ENCODE measurements at places on chromosomes 11 and 22.

DNA sequence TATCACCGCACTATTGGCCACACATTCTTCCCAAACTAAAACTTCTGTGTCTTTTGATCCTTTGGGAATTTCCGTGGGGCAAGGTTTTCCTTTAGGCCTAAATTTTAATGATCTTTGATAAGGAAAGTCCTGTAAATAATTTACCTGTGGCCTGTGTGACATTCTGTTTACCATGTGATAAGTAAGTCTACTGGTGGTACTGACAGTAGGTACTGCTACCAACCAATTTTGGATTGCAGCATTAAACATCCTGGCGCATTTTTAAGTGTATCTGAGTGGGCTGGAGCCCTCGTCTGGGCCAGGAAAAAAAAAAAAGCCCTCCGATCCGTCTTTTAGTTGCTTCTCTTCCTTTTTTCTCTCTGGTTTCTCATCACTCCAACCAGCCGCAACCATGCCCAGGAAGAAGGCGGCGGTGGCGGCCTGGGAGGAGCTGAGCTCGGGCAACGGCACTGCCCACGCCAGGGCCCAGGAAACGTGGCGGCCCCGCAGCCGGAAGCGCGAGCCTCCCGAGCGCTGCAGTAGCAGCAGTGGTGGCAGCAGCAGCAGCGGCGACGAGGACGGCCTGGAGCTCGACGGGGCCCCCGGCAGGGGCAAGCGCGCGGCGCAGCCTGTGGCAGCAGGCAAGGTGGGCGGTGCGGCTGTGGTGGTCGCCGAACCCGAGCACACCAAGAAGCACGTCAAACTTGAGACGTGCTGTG is 33.6 kb downstream of the ASRGL1 start:
- peak; percentile 5 for DNase-seq

DNA sequence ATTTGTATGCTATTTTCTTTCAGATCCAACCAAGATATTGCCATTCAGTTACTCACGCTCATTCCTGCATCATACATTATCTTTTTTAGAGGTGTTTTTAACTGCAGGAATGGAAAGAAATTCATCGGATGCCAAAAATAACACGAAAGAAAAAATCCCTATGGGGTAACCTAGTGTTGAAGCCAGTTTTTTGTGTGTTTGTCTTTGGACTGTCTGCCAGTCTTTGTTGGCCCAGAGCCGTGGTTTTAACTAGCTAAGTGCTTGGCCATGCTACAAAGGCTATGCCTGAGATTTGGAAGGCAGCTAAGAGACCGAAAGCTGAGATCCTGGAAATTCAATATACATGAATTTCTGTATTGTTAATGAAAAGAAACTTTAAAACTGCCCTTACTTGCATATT is 309.8 kb upstream of the CNTN5 start:
- no peak for DNase-seq

DNA sequence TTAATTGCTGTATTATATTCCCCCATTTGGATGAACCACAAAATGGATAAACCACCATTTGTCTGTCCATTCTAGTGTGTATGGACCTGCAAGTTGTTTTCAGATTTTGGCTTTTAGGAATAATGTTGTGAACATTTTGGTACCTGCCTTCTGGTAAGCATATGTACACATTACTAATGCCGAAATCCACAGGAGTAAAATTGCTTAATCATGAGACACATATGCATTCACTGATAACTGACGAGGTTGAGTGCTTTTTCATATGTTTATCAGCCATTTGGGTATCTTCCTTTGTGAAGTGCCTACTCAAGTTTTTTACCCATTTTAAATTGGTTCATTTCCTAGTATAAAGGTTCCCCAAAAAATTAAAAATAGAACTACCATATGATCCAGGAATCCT is 34.2 kb downstream of the OSBP2 start:
- DNase-seq = no peak

GRCh38 chr22:47042861-47043496 is 280.5 kb downstream of the TBC1D22A start:
- DNase-seq = no peak

GRCh38 chr22:47151490-47151889 is 389.0 kb downstream of the TBC1D22A start:
- no peak for DNase-seq

- no peak for DNase-seq
Measured at GRCh38 chr11:2463766-2464277, 19.0 kb downstream of the KCNQ1 start.

GRCh38 chr11:17366495-17366894 is 14.9 kb downstream of the NCR3LG1 start:
- no peak for DNase-seq

DNA sequence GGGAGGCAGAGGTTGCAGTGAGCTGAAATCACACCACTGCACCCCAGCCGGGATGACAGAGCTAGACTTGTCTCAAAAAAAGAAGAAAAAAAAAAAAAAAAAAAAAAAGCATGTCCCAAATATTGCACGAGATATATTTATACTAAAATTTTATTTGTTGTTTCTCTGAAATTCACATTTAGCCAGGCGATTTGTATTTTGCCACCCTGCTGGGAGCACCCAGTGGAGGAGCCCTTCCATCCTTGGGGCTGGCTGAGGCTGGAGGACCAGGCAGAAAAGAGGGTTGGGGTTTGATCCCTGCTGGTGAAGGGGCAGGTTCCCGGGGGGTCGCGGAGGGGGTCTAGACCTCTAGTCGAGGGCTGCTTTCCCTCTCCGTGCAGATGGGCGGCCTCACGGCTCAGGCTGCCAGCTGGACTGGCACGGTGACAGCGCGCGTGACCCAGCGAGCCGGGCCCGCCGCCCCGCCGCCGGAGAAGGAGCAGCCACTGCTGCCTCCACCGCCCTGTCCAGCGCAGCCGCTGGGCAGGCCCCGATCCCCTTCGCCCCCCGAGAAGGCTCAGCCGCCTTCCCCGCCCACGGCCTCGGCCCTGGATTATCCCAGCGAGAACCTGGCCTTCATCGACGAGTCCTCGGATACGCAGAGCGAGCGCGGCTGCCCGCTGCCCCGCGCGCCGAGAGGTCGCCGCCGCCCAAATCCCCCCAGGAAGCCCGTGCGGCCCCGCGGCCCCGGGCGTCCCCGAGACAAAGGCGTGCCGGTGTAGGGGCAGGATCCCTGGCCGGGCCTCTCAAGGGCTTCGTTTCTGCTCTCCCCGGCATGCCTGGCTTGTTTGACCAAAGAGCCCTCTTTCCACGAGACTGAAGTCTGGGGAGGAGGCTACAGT is 952 bp upstream of the CATSPERZ start:
- no peak for DNase-seq

GRCh38 chr11:120128392-120129119 is 9.4 kb downstream of the TRIM29 start:
- DNase-seq = no peak

GRCh38 chr11:76639621-76640020 is 30.9 kb downstream of the LRRC32 start:
- no peak for DNase-seq

GRCh38 chr11:101618709-101619108 is 34.9 kb upstream of the TRPC6 start:
- DNase-seq = no peak

- DNase-seq = no peak
Measured at GRCh38 chr11:26997378-26997777, 3.5 kb downstream of the FIBIN start.

- DNase-seq = no peak
Measured at GRCh38 chr11:18225913-18226312, 10.7 kb downstream of the SAA4 start.

- no peak for DNase-seq
Measured at GRCh38 chr11:13480198-13480597, 15.6 kb downstream of the PTH start.

DNA sequence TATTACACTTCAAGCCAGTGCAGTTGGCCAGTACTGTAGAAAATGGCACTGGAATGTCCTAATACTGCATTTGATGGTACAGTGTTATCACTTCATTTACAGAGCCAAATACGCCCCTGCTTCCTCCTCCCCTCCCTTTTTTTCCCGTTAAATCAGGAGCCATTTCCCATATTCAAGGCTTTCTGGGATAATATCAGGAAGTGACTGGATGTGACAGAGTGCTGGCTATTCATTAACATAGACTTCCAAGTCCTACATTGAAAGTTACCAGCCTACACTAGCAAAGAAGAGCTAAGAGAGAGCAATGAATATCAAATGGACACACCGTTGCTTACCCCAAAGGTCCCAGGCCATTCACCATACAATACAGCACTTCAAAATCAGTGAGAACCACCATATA is 32.1 kb upstream of the ABCC8 start:
- DNase-seq = no peak

DNA sequence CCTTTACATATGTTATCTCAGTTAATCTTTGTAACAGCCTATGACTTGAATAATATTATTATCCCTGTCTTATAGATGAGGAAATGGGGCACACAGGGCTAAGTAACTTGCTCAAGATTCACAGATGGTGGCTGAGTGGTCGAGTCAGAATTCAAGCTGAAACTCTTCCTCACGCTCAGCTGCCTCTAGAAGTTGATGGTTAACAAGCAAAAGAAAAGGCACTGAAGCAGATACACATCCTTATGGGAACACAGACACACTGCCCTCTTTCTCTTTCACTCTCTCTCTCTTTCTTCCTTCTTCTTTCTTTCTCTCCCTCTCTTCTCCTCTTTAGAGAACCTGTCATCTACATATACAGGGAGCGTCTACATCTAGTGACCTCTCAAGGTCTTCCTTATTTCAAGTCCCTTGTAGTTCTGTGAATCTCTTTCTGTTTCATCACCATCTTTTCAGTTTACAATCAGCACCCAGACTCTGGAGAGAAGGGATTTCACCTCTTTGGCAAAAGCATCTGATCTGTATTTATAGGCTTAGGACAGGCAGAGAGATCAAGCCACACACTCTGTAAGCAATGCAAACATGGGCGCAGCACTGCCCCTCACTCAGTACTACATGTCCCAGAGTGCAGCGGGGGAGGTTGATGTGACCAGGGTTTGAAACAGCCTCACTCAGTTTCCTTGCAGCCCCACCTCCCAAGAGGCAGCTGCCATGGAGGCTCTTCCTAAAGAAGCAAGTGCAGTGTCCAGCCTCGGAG is 75.7 kb downstream of the GRAMD1B start:
- DNase-seq = no peak

DNA sequence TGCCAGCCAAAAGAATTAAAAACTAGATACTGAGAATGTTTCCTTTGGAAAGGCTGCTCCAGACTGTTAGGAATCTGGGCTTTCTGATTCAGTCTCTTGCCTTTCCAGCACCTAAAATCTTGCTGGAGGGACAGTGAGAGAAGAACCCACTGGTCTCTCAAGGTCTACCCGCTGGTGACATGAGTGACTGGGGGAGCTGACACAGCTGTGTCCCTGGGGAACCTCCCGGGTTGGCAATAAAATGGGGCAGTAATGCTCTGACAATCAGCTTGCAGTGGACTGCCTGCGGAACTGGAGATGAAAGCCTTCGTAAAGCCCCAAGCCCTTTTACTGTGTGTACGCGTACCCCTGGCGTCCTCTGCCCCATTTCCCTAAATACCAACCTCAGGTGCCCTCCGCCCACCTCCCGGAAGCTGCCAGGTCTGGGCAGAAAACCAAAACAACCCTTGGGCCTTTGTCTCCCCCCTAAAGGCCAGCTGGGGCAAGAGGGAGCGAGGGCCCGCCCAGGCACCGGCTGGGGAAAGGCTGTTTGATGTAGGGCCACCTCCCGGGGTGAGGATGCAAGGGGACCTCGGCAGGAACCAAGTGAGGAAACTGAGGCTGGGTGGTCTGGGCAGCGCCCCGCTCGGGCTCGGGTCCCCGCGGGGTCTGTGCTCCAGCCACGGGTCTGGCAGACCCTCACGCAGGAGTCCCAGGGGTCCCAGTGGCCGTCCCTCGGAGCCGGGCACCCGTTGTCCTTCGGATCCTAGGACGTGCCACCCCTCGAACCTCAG is 741 bp downstream of the CARS1 start:
- DNase-seq = no peak

GRCh38 chr11:95915051-95915450 is 8.9 kb downstream of the MTMR2 start:
- DNase-seq = no peak

GRCh38 chr11:34514597-34514996 is 1.0 kb upstream of the ELF5 start:
- no peak for DNase-seq

- DNase-seq = no peak
Measured at GRCh38 chr11:75516140-75516539, 9.6 kb downstream of the GDPD5 start.

GRCh38 chr11:93256623-93257022 is 58.8 kb upstream of the SLC36A4 start:
- DNase-seq = no peak

- no peak for DNase-seq
Measured at GRCh38 chr11:82012276-82012675, 721.4 kb downstream of the FAM181B start.

DNA sequence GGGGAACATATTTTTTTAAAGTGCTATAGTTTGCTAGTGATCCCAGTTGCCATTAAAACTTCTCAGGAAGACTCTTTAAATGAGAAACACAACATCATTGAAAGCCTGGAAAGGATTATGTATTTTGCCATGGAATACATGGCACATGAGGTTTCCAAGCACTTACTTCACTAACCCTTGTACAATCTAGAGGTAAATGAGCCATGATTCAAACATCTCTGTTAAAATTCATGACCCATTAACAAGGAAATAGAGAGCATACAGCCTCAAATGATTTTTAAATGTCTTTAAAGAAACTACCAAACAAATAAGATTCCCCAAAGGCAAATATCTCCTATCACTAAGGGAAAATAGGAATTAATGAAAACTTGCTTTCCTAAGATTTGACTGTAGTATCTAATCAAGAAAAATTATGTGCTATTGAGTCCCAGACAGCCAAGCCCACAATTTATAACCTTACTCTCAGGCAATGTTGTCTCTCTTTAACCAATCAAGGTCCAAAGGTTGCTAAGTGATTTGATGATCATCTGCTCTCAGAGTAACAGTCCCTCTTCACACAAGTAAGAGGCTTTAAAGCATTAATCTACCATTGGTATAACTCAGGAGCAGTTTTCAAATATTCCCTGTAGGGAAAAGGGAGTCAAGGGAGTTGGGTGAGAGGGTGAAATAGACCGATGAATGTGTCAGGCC is 92.0 kb upstream of the DDI1 start:
- no peak for DNase-seq

DNA sequence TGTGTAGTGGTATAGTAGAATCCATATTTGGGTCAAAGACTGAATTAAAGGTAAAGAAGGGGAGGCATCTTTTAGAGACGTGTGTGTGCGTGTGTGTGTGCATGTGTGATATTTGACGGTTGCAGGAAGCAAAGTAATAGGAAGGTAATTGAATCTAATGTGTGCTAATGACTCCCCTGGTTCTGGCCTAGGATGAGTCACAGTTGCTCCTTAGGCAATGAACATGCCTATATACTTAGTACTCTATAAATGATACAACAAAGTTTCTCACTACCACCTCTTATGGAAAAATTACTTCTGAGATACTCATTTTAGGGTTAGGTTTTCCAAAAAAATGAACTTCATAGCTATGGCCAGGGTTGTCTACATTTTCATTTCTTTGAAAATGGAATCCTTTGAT is 409.6 kb downstream of the GUCY1A2 start:
- DNase-seq = no peak
